GM23248 (cell line): ENCODE measurements at places on chromosomes 3 and 15. TPM values are rescaled to one million over a fixed set of nuclear protein-coding genes. Genes with fewer than 3 reads are reported as not detected.

DNA sequence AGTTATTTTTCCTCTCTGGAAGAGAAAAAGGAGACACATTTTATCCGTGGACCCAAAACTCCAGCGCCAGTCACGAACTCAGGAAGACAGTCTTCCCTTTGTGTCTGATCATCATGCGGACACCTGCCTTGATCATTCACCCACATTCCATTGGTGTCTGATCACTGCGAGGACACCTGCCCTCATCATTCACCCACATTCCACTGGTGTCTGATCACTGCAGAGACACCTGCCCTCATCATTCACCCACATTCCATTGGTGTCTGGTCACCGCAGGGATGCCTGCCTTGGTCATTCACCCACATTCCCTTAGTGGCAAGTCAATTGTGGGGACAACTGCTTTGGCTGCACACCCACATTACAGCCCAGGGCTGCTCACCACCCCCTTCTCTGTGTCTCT is 148.9 kb downstream of the ROBO1 start:
- no peaks in the 10 kb centered on the region for H3K36me3 ChIP-seq
- no peak overlapping the region for H3K4me3 ChIP-seq
- no peaks in the 10 kb centered on the region for H3K27me3 ChIP-seq
- no peaks in the 10 kb centered on the region for H3K4me1 ChIP-seq
- no peak overlapping the region for H3K27ac ChIP-seq

GRCh38 chr3:59808446-59808845 is 758.6 kb upstream of the CFAP20DC start:
- no peaks in the 10 kb centered on the region for H3K4me1 ChIP-seq
- no peaks in the 10 kb centered on the region for H3K36me3 ChIP-seq
- H3K4me3 ChIP-seq, result no peak overlapping the region
- no peak for DNase-seq
- H3K27me3 ChIP-seq, result no peaks in the 10 kb centered on the region
- H3K27ac ChIP-seq, result no peak overlapping the region

- no peak overlapping the region for H3K4me3 ChIP-seq
- 0 out of 2 replicates have a peak, but pooled peaks cover 5% of the 10 kb centered on the region for H3K4me1 ChIP-seq
- H3K27ac ChIP-seq, result no peak overlapping the region
- DNase-seq, result no peak
These were observed 20.1 kb downstream of the SLC12A8 start for GRCh38 chr3:125192190-125193035.

DNA sequence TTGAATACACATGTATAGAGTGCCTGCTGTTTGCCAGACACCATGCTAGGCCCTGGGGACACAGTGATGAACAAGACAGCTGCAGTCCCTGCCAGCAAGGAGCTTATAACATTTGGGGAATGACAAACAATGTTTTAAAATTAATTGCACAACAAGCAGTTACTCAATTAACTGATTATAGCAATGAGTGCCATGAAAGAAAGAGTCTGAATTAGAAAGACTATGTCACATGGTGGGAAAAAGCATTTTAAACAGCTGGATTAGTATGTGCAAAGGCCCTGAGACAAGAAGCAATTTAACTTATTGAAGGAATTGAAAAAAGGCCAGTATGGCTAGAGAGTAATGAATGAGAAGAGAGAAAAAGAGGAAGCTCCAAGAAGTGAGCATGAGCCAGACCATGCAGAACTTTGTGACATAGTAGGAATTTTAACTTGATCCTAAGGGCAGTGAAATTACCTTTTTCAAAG is 64.5 kb upstream of the PLXNA1 start:
- DNase-seq, result no peak
- no peaks in the 10 kb centered on the region for H3K27me3 ChIP-seq
- no peak overlapping the region for H3K4me3 ChIP-seq
- no peaks in the 10 kb centered on the region for H3K36me3 ChIP-seq
- H3K27ac ChIP-seq, result no peak overlapping the region

DNA sequence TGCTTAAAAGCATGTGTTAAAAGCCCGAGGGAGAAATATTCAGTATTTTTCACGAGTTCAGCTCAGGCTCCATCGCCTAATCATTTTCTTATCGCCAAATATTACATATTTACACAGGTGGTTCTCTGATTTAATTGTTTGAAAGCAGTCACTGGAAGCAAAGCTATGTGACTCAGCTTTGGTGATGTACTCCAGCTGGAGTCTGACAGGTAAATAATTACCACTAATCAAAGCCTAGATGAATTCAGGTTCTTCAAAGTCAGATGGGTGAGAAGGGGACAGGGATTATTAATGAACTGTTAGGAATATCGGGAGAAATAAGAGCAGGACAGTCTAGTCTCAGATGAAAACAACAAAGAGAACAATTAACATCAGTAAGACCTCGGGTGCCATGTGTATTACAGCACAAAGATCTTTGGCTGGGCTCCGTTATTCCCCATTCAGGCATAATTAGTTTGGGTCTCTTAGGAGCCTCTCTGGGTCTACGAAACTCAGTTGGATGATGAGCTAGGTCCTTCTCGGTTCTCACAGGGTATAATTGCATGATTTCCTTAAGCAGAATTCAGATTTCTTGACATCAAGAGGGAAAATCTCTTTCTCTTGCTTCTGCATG is 331.7 kb upstream of the ADAMTS9 start:
- no peaks in the 10 kb centered on the region for H3K4me1 ChIP-seq
- H3K27me3 ChIP-seq, result no peaks in the 10 kb centered on the region
- no peak overlapping the region for H3K27ac ChIP-seq
- H3K4me3 ChIP-seq, result no peak overlapping the region

DNA sequence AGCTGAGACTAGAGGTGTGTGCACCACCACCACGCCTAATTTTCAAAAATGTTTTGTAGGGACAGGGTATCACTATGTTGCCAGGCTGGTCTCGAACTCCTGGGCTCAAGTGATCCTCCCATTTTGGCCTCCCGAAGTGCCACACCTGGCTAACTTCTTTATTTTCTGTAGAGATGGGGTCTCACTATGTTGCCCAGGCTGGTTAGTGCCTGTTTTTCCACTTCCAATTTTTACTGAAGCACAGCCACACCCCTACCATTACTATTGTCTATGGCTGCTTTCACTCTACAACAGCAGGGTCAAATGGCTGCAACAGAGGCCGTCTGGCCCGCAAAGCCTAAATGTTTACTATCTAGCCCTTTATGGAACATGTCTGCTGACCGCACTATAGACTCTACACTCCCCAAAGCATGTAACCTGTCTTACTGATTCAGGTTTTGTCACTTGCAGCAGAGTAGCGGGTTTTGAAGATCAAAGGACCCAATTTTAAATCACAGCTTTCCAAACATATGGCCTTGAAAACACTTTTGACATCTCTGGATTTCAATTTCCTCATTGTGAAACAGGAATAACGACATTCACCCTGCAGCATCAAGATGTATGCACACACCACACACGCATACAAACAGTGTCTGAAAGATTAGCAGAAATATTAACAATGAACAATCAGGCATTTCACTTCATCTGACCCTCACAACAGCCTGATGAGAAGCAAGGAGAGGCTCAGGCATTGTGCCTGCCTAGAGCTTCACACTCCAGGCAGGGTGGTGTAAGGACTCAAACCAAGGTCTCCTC is 46.1 kb downstream of the SCAP start:
- H3K27me3 ChIP-seq, result no peaks in the 10 kb centered on the region
- H3K4me3 ChIP-seq, result no peak overlapping the region
- DNase-seq, result no peak
- H3K36me3 ChIP-seq, result no peaks in the 10 kb centered on the region; the same call in 1 of the 2 replicates
- H3K27ac ChIP-seq, result no peak overlapping the region

DNA sequence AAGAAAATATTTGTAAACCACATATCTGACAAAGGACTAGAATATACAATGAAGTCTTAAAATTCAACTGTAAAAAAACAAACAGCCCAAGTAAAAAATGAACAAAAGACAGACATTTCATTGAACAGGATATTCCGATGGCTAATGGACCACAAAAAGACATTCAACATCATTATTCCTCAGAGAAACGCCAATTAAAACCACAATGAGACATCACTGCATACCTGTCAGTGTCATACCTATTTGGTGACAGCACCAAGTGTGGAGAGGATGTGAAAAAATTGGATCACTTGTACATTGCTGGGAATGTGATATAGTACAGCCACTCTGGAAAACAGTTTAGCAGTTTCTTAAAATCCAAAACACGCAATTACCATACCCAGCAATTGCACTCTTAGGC is 29.9 kb upstream of the TJP1 start:
- no peak overlapping the region for H3K27ac ChIP-seq
- H3K4me1 ChIP-seq, result no peaks in the 10 kb centered on the region
- H3K36me3 ChIP-seq, result no peaks in the 10 kb centered on the region
- no peaks in the 10 kb centered on the region for H3K27me3 ChIP-seq
- H3K4me3 ChIP-seq, result no peak overlapping the region

DNA sequence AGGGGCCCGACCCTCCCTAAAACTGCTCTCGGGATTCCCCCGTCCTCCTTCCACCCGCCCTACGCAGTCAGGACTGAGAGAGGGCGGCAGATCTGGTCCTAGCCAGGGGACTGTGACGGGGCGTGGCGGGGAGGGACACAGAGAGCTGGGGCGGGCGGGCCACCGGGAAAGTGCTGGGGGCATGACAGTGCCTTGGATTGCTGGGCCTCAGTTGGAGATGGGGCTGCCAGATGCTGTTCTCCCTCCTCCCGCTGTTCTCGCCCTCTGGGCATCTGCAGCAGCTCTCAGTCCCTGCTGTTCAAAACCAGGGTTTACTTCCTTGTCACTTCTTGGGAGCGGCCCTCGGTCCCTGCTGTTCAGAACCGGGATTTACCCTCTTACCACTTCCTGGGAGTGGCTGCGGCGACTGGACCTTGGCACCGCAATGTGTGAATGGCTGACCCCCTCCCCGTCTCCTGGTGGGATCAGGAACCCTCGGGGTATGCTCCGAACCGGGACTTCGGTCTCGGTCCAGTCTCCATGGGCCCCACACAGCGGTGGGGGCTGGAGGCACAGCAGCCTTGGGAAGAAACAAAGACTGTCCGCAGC is 1.8 kb upstream of the RPP25 start:
- no peak overlapping the region for H3K27ac ChIP-seq
- H3K27me3 ChIP-seq, result 0 out of 2 replicates have a peak, but pooled peaks cover 3% of the 10 kb centered on the region
- no peaks in the 10 kb centered on the region for H3K36me3 ChIP-seq
- peaks cover 3% of the 10 kb centered on the region; the same call in 1 of the 2 replicates for H3K4me1 ChIP-seq

DNA sequence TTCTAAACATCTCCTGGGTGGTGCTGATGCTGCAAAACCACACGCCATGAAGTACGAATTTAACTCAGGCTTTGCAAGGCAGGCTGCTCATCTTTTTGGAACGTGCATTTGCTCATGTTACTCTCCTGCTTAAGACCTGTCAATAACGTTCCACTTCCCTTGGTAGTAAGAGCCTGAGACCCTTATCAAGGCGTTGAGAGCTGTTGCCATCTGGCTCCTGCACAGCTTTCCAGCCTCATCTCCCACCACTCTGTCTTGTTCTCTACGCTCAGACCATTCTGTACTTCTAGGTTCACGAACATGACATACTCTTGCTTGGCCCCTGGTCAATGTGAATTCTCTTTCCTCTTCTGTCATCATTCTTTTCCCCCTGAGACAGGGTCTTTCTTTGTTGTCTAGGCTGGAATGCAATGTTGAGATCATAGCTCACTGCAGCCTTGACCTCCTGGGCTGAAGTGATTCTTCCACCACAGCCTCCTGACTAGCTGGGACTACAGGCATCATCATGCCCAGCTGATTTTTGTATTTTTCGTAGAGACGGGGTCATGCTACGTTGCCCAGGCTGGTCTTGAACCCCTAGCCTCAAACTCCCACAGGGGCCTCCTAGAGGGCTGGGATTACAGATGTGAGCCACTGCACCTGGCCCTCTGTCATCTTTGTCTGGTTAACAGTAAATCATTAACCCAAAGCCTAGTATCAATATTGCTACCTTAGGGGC is 202.8 kb downstream of the CADPS start:
- no peaks in the 10 kb centered on the region for H3K36me3 ChIP-seq
- no peak overlapping the region for H3K27ac ChIP-seq
- no peaks in the 10 kb centered on the region for H3K27me3 ChIP-seq
- H3K4me1 ChIP-seq, result no peaks in the 10 kb centered on the region
- DNase-seq, result no peak

DNA sequence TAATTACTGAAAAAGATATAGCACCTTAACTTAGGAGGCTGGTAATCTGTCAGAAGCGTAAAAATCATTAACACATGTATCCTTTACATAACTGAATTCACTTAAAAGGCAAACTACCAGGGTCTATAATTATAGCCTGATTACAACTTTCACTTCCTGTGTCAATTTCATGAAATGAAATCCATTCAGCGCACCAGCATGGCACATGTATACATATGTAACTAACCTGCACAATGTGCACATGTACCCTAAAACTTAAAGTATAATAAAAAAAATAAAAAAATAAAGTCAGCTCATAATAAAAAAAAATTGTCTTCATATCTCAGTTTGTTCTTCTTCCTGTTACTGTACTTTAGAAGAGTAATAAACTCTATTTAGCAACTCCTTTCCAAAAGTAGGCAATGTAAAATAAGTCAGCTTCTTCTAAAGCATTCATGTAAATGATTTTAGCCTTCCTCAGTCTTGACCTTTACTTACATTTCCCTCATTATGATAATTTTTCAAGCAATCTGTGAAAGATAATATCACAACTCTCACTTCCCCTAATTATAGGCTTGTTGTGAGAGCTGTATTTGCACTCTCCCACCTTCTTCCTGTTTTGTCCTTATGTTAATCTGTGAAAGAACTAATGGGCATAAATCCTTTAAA is 50.1 kb downstream of the KBTBD8 start:
- H3K27ac ChIP-seq, result no peak overlapping the region
- 0 out of 2 replicates have a peak, but pooled peaks cover 9% of the 10 kb centered on the region for H3K4me1 ChIP-seq
- no peaks in the 10 kb centered on the region for H3K27me3 ChIP-seq
- H3K4me3 ChIP-seq, result no peak overlapping the region

DNA sequence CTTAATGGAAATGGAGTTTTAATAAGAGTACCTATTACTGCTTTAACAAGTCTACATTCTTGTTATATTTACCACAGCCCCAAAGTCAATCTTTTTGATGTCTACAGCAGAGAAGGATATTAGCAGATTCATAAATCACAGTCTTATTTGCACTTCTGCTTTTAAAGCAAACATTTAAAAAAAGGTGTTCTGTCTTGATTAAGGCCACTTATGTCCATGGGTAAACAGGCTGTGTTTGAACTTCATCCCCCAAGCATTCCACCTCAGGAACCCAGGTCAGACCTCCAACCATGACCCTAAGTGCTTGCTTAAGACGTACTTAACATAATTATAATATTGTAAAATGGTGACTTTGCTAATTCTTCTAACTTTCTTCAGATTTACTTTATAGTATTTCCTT is 113.4 kb downstream of the CMSS1 start:
- no peak for DNase-seq
- H3K4me1 ChIP-seq, result peaks cover 15% of the 10 kb centered on the region
- no peak overlapping the region for H3K4me3 ChIP-seq
- H3K36me3 ChIP-seq, result no peaks in the 10 kb centered on the region

DNA sequence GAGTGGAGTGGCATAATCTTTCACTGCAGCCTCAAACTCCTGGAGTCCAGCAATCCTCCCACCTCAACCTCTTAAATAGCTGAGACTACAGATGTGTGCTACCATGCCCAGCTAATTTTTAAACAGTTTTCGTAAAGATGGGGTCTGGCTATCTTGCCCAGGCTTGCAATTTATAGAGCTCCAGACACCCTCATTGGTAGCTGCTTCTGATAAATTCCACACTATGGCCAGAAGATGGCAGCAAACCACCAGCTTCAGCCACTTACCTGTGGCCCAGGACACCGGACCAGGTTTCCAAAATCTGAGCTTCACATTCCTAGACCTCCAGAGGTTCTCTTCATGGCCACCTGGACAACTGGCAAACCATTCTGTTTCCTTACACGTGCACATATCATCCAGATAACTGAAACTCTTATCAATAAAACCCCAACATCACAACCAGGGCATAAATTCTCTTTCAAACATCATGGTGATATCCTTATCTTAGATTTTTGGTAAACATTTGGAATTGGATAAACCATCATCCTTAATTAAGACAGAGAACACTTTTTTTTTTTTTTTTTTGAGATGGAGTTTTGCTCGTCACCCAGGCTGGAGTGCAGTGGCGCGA is 28.9 kb downstream of the FBXW12 start:
- no peak overlapping the region for H3K27ac ChIP-seq
- no peak overlapping the region for H3K4me3 ChIP-seq
- H3K36me3 ChIP-seq, result no peaks in the 10 kb centered on the region

KIAA1143 gene
- total RNA-seq, result 24.3 and 25.0 TPM in 2 replicates

MLF1 gene
- total RNA-seq, result 13.4 and 17.3 TPM in 2 replicates
